ENCODE measurements at places on chromosomes 5 and 9.
A peak's percentile ranks its signal among the peaks of the same experiment; 100 is the strongest.

- DNase-seq: no peak
These were observed 22.3 kb downstream of the TRAF1 start for GRCh38 chr9:120904061-120904977.

- DNase-seq: no peak
These were observed 135.3 kb upstream of the RPS23 start for GRCh38 chr5:82413302-82414040.

GRCh38 chr9:68619636-68620035 is 79.0 kb upstream of the TMEM252 start:
- DNase-seq: no peak

GRCh38 chr9:116998305-116998704 is 311.2 kb downstream of the TRIM32 start:
- DNase-seq: peak; percentile 19

DNA sequence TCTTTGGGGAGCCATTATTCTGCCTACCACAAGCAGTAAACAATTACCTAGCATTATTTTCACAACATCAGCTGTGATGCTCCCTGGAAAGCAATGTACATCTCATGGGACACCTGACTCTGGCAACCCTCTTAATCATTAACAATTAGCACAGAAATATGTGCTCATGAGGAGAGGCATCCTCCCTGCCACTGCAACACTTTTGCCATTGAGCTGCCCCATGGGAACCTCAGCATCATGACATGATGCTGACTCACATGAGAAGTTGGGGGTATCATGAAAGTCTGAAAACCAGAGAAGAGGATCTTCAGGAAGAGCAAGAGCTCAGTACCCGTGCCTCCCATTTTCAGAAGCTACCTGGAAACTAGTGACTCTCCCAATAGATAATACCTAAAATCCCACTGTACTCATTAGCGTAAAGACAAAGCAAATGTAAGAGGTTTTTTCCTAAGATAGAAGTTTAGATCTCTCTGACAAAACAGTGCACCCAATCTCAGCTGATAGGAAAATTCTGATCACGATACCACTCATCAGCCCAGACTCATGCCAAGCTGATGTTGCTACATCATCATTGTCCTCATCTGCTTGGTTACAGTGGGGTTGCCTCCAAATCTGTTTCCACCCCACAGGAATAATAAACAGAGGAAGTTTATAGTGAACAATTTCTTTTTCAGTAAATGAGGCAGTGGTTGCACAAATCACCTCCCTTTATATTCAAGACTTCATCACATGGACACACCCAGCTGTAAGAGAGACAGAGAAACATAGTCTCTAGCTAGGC is 244.5 kb downstream of the NR2F1-AS1 start:
- no peak for DNase-seq

GRCh38 chr9:92748233-92748497 is 16.5 kb downstream of the BICD2 start:
- DNase-seq: no peak

DNA sequence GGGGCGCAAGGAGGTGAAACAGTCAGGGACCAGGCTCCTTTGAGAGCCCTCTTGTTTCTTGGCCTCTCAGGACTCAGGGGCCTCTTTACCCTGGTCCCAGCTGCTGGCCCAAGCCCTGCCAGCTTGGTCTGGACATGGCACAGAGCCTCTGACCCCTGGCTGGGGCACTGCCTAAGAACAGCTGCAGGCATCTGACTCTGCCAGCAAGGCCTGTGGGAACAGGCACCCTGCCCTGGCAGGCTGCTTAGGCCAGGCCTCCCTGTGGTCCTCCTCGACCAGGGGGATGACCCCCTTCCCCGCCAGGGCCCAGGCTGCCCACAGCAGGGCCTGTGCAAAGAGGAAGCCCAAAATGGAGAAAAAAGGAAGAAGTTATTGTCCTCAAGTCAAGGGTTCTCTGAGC is 25.5 kb downstream of the OLFML2A start:
- no peak for DNase-seq

DNA sequence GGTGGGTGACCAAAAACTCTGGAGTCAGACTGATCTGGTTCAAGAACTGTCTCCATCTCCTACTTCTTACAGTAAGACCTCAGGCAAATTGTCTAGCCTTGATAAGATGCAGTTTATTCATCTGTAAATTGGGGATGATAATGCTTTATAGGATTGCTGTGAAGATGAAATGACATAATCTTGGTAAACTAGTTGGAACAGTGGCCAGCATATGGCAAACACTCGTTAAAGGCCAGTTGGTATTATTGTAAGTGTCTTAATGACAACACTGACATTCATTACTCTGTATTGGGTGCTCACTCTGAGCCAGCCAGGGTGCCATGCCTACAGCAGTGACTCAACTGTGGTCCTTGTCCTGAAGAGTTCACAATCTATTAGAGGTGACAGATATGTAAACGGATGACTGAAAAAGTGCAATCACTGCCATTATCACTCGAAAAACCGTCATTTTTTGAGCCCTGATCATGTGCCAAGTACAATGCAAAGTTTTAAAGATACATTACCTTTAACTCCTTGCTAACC is 84.9 kb upstream of the HSPA9 start:
- DNase-seq: no peak

DNA sequence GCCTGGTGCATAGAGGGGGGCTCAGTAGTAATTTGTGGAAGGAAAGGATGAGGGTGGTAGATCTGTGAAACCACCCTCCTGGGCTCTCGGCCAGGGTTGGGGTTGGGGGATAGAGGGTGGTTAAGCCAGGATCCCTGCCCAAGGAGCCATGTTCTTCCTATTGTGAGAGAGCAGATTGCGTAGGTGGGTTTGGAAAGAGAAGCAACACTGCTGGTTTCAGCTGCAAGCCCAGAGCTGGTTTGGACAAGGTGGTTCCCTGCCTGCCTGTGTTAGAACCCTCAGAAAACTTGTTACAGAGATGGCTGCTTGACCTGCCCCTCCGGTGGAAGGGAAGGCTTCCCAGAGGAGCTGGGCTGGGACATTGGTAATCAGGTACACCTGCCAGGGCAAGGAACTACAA is 131.2 kb upstream of the HAND1 start:
- no peak for DNase-seq

GRCh38 chr9:83027153-83027891 is 35.6 kb downstream of the RASEF start:
- DNase-seq: no peak

DNA sequence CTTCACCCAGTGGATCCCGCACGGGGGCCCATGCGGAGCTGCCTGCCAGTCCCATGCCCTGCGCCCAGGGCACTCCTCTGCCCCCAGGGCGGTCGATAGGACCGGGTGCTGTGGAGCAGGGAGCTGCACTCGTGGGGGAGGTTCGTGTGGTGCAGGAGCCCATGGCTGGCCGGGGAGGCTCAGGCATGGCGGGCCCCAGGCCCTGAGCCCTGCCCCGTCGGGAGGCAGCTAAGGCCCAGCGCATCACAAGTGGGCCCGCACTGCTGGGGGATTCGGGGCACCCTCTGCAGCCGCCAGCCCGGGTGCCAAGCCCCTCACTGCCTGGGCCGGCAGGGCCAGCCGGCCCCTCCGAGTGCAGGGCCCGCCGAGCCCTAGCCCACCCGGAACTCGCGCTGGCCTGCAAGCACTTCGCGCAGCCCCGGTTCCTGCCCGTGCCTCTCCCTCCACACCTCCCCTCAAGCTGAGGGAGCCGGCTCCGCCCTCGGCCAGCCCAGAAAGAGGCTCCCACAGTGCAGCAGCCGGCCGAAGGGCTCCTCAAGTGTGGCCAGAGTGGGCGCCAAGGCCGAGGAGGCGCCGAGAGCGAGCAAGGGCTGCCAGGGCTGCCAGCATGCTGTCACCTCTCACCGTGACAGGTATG is 221.1 kb upstream of the RORB start:
- no peak for DNase-seq

- no peak for DNase-seq
These were observed 103.8 kb upstream of the SMC2 start for GRCh38 chr9:103990311-103990710.

GRCh38 chr9:8252445-8252844 is 452.9 kb upstream of the DMAC1 start:
- no peak for DNase-seq

GRCh38 chr5:40981420-40981819 is 72.1 kb downstream of the C7 start:
- DNase-seq: no peak

GRCh38 chr5:37710965-37711364 is 128.9 kb downstream of the GDNF start:
- DNase-seq: no peak

DNA sequence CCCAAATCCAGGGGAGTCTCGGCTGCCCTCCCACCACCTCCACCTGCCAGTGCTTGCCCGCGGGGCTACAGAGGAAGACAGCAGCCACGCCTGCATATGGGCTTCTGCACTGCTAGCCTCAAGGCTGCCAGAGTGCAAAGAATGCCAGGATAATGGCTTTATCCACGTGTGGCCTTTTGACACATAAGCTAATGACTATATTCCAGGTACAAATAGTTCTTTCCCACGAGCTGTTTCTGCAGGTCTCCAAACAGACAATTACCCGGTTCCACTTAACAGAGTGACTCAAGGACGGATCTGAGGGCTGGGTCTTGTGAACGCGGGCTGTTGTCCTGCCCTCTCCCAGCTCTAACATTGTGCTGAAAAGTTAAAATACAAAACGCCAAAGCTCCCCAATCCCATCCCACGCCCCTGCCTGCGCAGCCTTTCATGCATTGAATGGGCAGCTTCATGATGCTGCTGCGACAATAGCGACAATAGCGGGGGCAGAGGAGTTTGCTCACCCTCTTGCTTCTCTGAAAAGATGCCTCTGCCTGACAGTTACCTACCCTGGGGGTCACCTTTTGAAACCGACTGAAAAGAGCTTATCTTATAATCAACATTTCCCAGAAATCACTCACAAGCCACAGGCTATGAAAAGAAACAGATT is 39.1 kb upstream of the MSH3 start:
- DNase-seq: no peak

GRCh38 chr5:168826246-168826725 is 247.1 kb upstream of the PANK3 start:
- DNase-seq: no peak

- DNase-seq: no peak
These were observed 72.3 kb downstream of the HCN1 start for GRCh38 chr5:45623832-45624231.

GRCh38 chr5:36606036-36606427 is 374 bp upstream of the SLC1A3 start:
- no peak for DNase-seq

- DNase-seq: no peak
These were observed 2.7 kb upstream of the CARD19 start for GRCh38 chr9:93093127-93093876.

DNA sequence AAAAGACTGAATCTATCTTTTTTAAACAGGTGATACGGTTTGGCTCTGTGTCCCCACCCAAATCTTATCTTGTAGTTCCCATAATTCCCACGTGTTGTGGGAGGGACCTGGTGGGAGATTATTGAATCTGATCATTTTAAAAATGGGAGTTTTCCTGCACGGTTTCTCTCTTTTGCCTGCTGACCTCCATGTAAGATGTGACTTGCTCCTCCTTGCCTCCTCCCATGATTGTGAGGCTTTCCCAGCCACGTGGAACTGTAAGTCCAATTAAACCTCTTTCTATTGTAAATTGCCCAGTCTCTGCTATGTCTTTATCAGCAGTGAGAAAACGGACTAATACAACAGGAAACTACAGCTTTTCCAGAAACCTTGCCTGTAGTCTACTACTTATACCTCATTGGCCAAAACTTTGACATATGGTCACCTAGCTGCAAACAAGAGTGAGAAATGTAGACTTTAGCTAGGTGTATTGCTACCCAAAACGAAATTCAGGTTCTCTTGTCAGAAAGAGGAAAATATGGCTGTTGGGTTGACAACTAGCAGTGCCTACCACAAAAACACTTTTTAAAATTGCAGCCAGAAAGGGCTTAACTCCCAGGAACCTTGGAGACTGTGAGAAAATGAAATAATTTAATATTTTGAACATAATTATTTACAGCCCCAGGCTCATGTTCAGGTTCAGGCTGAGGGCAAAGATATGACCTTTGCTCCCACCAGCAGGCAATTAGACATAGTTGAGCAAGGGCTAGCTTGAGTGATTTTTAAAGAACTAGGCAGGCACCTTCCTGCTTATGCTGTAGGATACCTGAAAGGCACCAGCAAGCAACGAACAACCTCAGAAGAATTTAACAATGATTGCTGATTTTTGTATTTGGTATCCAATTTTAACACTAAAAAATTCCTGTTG is 7.4 kb upstream of the AGGF1 start:
- DNase-seq: no peak

DNA sequence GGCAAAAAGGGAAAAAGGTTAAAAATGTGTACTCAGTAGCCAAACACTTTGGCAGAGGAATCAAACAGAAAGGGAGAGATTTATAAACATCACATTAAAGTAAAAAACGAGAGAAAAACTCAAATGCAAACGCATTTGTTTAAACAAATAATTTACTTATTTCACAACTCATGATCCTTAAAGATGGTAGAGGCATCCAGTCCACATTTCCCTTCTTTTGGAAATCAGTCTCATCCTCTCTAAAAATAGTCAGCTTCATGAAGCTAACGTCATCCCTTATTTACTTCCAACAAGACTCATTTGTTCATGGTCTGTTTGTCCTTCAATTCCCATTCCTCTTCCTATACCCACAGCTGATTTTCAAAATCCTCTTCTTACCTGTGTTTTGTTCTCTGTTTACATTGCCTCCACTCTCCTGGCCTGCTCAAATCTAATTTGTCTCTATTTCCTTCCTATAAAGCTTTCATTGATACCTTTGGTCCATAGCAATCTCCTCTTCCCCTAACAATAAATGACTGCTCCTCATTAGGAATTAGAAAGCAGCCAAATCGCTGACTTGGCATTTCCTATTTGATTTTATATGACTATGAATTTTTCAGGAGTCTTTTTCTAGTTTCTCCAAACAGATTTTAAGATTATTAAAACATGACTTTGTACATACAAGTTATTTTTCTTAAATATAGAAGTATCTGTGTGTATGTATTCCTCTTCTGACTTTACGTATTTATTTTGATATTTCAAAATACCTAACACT is 805.3 kb downstream of the TLE1 start:
- DNase-seq: no peak

- DNase-seq: peak; percentile 13
These were observed 208.6 kb downstream of the EPB41L4A start for GRCh38 chr5:112210430-112211005.

DNA sequence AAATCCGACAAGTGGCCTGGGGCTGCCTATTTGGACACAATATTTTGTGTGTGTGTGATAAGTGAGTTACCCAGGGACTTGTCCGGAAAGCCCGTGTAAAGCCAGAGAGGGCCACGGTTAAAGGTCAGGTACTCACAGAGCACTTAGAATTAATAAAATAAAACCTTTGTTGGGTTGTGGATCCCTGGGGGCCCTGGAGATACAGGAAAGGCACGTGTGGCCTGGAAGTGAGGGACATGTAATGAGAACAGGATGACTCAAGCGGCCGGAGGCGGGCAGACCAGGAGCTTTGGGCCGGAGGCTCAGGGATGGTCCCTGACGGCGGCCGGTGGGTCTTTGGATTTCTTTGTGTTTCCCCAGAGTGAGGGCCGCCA is 1.0 kb downstream of the DMRT2 start:
- DNase-seq: no peak

Measured in GM10248 (cell line).